ENCODE measurements at places on chromosomes 2 and 18. TPM values are rescaled to one million over a fixed set of nuclear protein-coding genes. Genes with fewer than 3 reads are reported as not detected.

Gene INHBB
- total RNA-seq: under 0.01 TPM

Gene LRRC30
- not detected for total RNA-seq

Gene RAPGEF4
- 0.59 TPM for total RNA-seq

Gene ANKRD30BL
- total RNA-seq: 0.29 TPM

Gene C2orf66
- total RNA-seq: 0.36 TPM

Gene HNRNPA3
- 19.7 TPM for total RNA-seq

Gene DARS1
- 119 TPM for total RNA-seq

Gene RND3
- total RNA-seq: 298 TPM

Gene EVX2
- under 0.01 TPM for total RNA-seq

Gene LHCGR
- total RNA-seq: not detected

Data from osteoblast (primary cell).